ENCODE measurements at places on chromosomes 5 and 9. TPM values are rescaled to one million over a fixed set of nuclear protein-coding genes. Genes with fewer than 3 reads are reported as not detected.

The FAM221B gene
- total RNA-seq, result not detected

The EIF4E1B gene
- total RNA-seq, result not detected

The CEMIP2 gene
- total RNA-seq, result 103 TPM

The INSYN2B gene
- not detected for total RNA-seq

The OXCT1 gene
- 32.2 TPM for total RNA-seq

The PITX1 gene
- total RNA-seq, result 0.25 TPM

The AK6 gene
- total RNA-seq, result 24.0 TPM

The FOXD4L6 gene
- not detected for total RNA-seq

The TAF11L5 gene
- not detected for total RNA-seq

The FOXD4 gene
- total RNA-seq, result not detected

The SMIM33 gene
- total RNA-seq, result not detected

The HOMER1 gene
- total RNA-seq, result 3.5 TPM
